GF-D8 (cell line): ENCODE measurements at places on chromosomes 16 and 17.
A peak's percentile ranks its signal among the peaks of the same experiment; 100 is the strongest.

DNA sequence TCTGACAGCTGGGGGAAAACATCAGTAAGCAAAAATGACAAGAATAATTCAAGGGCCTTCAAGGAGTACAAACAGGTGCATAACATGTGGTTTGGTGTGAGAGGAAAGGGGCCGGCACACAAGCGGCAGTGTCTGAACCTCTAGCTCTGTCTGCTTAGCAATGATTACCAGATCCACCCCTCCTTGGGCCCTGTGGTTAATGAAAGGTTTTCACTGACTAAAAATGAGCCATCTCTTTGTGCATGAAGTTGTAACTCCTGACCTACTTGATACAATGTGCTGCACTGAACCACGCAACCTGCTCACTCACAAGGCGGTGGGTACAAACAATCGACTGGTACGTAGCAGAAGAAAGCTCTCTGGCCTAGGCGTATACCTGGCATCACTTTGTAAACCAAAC is 15.1 kb downstream of the FAM117A start:
- DNase-seq = no peak

GRCh38 chr16:166375-167121 is 770 bp downstream of the HBM start:
- no peak for DNase-seq

DNA sequence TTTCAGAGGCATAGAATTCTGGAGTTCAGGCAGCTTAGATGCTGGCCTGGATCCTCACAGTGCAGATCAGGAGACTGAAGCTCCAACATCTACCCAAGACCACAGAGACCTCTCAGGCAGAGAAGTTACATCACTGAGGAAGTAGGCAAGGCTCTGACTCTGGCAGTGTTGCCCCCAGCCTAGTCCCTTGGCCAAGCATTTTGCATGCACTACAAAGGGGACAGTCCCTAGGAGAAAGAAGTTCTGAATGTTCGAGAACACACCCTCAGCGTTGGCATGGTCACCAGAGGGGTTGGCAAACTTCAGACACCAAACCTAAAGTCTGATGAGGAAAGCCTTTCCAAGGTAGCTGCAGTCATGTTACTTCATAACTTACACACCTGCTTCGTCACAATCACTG is 2.5 kb downstream of the RANBP10 start:
- DNase-seq = no peak

DNA sequence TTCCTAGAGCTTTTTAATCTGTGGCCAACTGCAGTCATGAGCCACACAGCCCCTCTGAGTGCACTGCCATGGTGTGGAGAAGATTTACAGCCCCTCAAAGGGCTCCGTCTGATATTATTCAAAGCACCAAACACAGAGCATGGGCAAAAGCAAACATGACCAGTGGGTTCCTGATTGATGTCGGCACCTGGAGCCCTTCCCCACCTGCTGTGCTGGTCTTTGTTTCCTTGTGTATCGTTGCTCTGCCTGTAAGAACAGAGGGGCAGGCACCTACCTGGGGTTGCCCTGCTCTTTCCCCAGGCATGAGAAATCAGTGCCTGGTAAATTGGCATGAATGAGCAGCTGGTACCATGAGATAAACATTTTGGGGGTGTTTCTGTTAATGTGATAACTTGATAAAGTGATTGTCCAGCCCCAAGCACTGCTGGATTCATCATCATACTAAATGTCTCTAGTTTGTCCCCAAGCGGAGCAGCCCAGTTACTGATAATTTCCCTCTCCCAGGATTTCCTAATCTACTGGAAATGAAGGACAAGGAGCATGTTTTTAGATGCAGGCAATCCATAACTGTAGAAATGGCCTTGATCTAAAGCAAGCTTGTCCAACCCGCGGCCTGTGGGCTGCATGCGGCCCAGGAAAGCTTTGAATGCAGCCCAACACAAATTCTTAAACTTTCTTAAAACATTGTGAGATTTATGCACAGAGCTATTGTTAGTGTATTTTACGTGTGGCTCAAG is 5.0 kb upstream of the SPIRE2 start:
- no peak for DNase-seq

DNA sequence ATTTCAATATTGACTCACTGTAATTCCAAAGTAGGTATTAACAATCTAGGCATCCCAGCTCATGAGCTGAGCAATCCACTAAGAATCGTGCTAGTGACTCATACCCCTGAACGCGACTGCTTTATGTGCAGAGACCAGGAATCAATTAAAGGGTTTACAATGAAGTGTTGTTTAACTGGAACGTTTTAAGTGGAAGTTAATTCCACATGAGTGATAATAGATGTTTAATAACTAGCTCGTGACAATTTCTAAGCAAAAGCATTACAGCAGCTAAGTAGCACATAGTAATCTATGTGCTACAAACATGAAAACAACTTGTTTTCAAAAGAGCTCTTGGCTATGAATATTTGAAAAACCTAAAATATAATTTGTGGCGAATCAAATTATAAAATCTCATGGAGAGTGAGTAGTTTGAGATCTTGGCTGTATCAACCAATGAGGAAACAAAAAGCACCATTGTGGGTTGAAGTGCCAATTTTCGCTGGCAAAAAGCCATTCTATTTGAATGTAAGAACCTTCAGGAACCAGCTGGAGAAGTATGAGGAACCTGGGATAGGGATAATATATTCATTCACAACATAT is 9.4 kb downstream of the GJC1 start:
- DNase-seq = no peak

GRCh38 chr17:55478971-55479370 is 32.3 kb downstream of the SMIM36 start:
- DNase-seq = no peak

GRCh38 chr16:86101137-86101896 is 202.4 kb downstream of the IRF8 start:
- no peak for DNase-seq

DNA sequence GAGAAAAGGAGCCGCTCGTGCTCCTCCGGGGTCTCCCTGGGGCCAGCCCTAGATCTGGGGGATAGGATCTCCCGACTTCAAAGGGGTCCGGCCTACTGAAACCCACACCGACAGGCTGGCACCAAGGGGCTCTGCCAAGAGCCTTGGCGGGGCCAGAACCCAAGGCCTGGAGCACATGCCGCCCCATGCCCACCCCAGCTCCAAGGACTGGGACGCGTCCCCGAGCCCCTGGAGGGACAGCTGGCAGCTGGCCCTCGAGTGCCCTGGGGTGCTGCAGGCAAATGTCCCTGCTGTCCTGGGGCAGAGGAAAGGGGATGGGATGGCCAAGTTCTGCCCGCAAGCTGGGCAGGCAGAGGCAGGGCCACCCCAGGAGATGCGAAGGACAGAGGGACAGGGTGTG is 31.8 kb upstream of the ZFPM1 start:
- no peak for DNase-seq

DNA sequence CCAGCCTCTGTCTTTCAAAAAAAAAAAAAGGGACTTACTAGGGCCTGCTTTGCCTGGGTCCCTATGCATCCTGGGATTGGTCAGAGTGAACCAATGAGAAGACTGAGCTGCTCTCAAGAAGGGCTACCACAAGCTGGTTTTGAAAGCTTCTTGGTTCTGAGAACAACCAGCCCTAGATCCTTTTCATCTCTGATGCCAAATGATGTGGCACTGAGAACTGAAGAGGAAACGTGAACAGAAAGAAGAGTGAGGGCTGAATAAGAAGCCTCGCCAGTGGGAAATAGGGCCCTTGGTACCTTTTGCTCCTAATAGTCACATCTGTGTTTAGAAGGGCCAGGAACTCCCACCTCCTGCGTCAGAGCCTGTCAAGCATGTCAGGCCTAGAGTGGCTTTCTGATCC is 10.7 kb downstream of the TACO1 start:
- no peak for DNase-seq

DNA sequence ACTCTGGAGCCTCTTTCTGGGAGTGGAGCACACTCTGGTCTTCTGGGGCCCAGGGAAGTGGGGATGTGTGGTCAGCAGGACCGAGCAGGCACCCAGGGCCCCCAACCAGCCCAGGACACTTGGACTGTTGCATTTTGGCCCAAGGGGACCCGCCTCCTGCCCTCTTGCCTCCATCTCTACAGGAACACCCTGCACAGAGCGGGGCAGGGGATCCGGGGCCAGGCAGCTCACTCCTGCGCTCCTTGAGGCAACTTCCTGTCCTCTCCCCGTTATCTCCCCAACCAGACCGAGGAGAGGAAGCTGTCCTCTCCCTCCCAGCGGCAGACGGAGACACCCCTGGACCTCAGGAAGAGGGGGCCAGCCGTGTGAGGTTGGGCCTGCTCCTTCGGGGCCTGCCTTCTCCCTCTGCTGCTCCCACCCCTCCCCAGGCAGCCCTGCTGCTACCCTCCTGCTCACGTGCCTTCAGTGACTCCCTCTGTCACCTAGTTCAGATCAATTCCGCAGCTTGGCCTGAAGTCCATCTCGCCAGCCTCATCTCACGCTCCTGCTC is 10.0 kb upstream of the ATP2A3 start:
- peak; percentile 84 for DNase-seq

- DNase-seq = no peak
Observed at GRCh38 chr17:29189355-29189754, 9.2 kb upstream of the MYO18A start.

DNA sequence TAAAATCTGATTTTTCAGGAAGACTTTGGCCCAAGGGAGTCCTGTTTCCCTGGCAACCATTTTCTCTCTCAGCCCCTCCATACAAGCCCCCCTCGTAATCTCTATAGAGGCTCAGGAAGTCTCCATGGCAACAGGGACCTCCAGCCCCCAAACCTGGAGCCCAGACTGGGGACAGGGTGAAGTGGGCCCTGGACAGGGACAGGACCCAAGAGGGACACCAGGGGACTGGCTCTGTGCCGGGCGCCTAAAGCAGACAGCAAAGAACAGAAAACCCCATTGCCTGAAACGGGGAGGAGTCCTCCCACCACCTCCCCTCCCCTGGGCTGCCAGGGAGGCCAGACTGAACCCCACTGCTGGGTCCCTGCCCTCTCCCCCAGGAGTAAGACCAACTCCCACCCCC is 40.6 kb downstream of the CPNE2 start:
- DNase-seq = no peak

- DNase-seq = no peak
Observed at GRCh38 chr17:83189044-83190003, 109.9 kb downstream of the METRNL start.

DNA sequence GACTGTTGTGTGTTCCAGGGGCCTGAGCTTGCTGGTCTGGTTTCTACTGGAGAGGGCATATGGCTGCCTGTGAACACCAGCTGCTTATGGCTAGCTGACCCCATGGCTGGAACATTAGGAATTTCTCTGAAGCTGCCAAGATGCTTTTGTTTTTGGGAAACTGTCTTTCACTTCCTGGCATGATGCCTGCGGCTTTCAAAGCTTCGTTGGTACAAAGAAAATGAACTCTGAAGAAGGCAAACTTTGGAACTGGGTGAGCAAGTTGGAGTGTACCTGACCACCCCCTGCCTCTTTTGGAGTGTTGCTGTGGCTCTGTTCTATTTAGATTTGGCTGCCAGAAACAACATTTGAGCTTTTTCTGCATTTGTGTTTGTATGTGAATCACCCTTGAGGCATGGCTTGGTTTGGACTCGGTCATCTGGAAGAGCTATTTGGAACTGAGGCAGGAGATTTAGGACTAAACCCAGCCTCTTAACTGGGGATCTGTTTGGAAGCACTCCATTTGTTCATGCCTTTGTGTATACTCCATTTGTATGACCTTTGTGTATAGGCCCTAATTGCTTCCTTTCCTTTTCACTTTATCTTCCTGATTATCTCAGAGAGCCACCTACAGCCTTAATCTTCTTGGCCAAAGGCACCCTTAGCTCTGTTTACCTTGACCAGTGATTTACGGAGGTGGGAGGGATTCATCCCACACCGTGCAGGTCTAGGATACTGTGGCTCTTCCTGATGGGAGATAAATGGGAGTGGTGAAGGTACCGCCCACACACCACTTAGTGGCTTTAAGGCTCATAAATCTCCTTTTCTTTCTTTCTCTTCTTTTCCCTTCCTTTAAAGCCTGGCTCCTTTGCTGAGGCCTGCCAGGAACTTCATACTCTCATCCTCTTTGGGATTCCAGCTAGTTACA is 7.3 kb upstream of the CPHXL start:
- DNase-seq = no peak

DNA sequence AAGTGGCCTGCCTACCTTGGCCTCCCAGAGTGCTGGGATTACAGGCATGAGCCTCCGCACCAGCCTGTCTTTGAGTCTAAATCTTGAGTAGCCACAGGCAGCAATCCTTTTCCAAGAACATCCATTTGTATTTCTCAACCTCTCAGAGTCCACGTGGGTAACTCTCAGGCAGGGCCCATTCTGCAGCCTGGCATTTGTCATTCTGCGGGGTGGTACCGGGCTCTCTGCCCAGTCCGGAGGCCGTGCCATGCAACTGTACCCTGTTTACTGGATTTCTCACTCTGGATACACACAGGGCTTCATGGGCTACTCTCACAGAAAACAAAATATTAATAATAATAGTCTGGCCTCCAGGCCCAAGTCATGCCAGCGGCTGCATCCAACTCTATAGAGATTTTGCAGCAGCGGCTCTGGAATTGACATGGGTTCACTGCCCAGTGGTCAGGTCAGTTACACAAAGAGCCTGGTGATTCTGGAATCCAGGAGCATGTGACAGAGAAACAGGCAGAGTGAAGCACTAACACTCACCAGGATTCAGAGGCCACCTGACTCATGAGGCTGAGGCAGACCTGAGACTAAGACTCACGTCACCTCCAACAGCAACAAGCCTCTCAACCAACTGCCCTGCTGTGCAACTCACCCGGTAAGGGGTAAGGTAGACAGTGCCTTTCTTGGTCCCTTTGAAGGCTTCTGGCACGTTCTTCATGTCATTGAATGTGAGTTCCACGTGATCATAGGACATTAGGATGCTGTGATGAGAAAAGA is 4.0 kb downstream of the WBP2 start:
- no peak for DNase-seq

- no peak for DNase-seq
Observed at GRCh38 chr17:80584176-80584905, 39.7 kb downstream of the RPTOR start.

DNA sequence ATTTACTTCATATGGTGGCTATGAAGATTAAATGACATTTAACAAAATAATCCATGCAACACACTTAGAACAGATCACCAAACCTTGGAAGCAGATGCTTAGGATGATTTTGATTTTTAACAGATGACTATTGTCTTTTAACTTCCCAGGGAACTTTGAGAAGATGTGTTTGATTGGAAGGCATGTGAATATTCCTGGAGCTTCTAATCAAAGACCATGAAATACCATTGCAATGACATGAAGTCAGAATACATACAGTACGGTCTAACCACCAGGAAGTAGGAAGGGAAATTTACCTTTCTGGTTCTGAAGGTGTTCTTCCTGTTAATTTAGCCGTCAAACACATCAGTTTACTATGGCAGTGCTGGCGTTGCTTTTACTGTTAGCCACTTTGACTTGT is 414.9 kb downstream of the TMEM114 start:
- no peak for DNase-seq

GRCh38 chr16:629833-630248 is 944 bp upstream of the WFIKKN1 start:
- DNase-seq = no peak

GRCh38 chr17:51240275-51240674 is 19.6 kb downstream of the MBTD1 start:
- no peak for DNase-seq
